Breast epithelium (tissue), 4 donors: ENCODE measurements at places on chromosomes 2 and 18. TPM values are rescaled to one million over a fixed set of nuclear protein-coding genes. Genes with fewer than 3 reads are reported as not detected.

- DNase-seq: no peak
Observed at GRCh38 chr2:66462501-66462825, 27.5 kb downstream of the MEIS1 start.

The LIMS4 gene
- 1.3 TPM for total RNA-seq

The ZSWIM2 gene
- total RNA-seq: 0.32 TPM

GRCh38 chr2:133824869-133825268 is 256.6 kb upstream of the NCKAP5 start:
- DNase-seq: no peak

DNA sequence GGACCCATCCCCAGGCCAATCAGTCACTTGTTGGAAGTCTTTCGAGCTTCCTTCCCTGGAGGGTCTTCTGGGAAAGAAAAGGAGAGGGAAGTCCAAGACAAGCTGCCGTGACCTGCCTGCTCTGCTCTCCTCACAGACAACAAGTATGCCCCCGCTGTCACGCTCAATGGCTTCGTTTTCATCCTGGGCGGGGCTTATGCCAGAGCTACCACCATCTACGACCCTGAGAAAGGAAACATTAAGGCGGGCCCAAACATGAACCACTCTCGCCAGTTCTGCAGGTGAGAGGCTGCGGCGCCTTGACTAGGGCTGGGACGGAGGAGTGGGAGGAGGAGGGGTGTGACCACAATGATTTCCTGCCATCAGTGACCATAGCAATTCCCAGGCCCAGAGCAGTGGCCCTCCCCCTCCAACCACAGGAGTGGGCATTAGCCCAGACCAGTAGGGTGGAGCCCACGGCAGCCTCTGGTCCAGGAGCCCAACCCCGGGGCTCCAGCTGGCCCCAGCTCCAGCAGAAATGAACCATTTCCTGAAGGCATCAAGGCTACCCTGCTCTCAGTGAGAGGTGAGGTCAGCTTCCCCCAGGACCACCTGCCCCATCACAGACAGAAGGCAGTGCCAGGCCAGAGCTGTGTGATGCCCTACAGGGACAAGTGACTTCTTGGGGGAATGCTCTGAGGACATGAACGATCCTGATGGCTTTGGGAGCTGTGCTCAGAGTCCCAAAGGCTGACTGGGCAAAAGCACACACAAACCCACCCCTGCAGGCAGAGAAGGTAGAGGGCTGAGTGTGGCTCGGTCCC is 223.1 kb downstream of the ATAD2B start:
- DNase-seq: no peak

DNA sequence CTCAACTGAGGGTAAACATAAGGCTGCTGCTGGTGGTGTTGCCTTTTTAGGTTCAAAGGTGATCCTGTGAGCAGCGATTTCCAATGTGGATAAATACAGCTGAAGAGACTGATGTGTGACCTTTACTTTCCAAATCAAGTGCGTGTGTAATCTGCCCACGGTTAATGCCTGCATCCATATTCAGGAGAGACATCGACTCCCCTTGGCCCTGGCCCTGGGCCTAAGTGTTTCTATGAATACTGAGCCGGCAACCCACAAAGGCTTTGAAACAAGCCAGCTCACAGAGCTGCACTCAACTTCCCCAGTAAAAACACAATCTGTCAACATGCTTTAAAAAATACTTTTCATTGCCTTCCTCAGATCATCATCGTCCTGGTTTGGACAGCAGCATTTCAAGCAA is 1026.6 kb downstream of the TMEM182 start:
- DNase-seq: no peak

The TGFA gene
- total RNA-seq: 1.1 TPM

GRCh38 chr2:64173156-64174135 is 29.2 kb upstream of the PELI1 start:
- no peak for DNase-seq

The SPP2 gene
- total RNA-seq: not detected
